ENCODE measurements at places on chromosomes 2 and 18.

DNA sequence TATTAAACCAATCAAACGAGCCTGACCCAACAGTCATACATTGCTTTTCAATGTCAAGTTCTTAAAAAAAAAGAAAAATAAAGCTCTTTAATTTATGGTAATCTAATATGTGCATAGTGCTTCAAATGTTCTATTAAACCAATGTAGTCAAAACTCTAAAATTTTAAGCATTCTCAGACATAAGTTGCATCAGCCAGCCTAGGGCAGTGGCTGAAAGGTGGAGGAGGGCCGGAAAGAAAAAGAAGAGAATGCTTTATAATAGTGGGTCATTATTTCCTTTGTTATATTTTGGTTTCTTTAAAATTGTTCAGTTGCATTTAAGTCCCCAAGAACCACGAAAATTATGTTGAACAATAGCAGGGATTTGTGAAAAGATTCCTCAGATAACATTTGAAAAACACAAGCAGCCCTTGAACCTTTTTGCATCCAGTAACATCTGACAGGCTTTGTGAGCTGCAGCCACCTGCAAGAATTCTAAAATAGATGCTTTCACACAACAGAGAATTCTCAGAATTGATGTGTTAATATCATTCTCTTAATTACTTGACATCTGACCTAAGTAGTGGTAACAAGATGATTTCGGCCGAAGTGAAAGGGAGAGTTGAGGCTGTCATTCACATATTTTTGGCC, 252.1 kb downstream of the CDCA7 start:
- no peak for DNase-seq

GRCh38 chr2:145284551-145284950, 764.6 kb upstream of the ZEB2 start:
- DNase-seq, result no peak

GRCh38 chr2:113324684-113325160, 46.0 kb upstream of the PAX8 start:
- no peak for DNase-seq

DNA sequence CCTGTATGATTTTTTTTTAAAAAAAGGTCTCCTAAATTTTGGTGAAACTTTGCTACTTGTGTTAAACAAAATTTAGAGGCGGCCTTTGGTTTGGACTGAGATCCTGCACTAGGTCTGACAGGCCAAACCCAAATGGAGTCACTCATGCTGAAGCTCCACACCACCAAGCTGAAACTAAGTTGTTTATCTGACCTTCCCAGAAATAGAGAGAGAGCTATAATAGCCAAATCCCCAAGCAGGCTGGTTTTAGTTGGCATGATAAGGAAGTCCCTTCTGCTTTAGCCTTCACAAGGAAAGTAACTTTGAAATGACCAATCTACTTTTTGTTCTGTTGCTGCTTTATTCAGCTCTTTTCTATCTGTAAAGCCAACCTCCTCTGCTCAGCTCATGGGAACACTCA, 17.1 kb upstream of the THUMPD2 start:
- DNase-seq, result no peak

GRCh38 chr2:240780023-240780700, 39.9 kb downstream of the KIF1A start:
- no peak for DNase-seq

DNA sequence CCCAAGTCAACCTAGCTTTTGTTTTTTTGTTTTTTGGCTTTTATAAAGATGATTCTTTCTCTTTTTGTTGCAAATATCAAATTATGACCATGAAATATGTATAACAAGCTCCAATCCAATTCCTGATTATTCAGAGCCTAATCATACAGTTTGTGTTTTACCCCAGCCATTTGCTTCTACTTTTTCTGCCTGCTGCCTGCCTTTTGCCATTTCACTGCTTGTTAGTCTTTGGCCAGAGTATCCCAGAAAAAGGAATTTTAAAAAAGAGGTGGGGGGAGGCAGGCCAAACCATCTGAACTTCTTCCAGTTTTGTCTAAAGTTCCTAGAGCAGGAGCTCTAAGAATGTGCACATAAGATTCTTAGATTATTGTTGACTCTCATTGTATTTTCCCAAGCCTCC, 211.9 kb upstream of the VRK2 start:
- DNase-seq, result no peak

DNA sequence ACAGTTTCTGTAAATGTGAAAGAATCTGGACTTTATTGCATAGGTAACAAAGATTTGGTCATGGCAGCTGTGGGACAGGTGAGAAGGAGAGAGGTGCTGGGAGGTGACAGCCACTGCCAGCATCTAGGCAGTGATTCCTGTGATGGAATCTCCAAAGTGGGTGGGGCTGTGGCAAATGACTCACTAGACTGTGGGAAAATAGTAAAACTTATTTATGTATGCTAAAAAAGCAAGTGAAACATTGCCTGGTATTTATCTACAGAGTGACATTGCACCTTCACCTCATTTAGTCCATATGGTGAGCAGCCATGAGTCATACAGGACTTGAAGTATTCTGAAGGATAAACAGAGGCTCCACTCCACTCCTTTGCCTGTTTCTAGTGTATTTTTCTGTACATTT, 145.3 kb upstream of the MEX3C start:
- DNase-seq, result no peak

- no peak for DNase-seq
These were observed 13.7 kb upstream of the FOSL2 start for GRCh38 chr2:28378679-28379584.

DNA sequence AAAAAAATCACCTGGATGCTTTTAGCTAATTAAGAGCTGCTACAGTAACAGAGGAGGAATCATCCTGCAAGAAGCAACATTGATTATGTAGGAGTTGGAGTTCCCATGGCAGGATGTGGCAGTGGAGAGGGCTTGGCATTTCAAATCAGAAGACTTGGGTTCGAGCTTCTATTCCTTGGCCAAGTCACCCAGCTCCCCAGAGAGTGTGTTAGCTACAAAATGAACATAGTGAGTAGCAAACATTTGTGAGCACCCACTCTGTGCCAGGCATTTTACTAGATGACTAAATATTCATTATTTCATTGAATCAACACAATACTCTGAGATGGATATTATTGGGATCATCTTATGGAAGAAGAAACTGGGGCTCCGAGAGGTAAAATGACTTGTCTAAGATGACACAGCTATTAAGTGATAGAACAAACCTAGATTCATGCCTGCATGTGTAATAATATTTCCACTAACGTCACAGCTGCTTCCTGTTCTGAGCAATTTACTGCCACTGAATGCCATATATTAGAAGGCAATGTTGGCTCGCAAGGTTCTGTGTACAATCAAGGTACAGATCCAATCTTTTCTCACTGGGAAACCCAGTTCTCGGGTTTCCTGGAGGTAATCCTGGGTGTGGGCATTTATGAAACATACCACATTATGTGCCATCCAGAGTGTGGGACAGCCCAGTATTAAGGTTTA, 18.0 kb downstream of the NTSR2 start:
- no peak for DNase-seq

GRCh38 chr2:3611589-3611988, 16.7 kb downstream of the COLEC11 start:
- DNase-seq, result no peak

DNA sequence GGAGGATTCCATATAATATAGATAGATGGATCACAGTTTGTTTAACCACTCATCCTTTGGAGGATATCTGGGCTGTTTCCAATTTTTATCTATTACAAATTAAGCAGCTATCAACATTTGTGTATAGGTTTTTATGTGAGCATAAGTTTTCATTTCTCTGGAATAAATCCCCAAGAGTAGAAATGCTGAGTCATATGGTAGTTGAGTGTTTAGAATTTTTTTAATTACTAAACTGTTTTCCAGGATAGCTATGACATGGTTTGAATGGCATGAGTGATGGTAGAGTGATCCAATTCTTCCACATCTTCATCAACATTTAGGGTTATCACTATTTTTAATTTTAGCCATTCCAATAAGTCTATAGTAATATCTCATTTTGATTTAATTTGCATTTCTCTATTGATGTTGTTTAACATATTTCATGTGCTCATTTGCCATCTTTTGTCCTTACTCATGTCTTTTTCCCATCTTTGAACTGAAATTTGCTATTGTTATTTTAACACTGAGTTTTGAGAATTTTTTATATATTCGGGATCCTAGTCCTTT, 31.4 kb downstream of the ABCB11 start:
- no peak for DNase-seq

GRCh38 chr18:76835380-76835779, 13.0 kb downstream of the ZNF236 start:
- DNase-seq, result no peak

DNA sequence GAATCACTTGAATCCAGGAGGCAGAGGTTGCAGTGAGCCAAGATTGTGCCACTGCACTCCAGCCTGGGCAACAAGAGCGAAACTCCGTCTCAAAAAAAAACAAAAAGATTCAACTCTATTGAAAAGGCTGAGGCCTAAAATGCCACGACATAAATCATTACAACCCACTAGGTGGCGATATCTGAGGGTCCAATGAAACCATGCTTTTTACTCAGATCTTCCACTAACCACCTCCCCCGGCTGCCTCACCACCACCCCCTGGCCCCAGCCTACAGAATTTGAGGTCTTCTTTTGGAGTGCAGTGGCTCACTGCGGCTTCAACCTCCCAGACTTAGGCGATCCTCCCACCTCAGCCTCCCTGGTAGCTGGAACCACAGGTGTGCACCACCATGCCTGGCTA, 57.5 kb downstream of the AP1S3 start:
- DNase-seq, result no peak

DNA sequence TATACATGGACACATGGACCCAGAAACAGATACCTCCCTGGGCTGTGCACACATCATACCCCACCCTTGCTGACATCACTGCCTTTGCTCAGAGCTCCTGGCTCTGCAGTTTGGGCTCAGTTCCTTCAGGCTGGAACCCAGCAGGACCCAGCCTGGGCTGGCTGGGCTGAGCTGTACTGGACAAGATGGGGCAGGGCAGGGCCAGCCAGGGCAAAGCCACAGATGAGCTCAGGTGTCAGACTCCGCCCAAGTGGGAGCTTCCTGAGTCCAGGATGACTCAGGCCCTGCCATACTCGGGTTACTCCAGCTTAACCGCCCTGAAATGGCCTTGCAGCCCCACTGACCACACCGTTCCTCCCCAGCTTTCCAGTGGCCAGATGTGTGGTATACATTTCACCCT, 284.9 kb downstream of the OSR1 start:
- no peak for DNase-seq

- no peak for DNase-seq
These were observed 4.3 kb downstream of the GPC1 start for GRCh38 chr2:240439698-240440151.

- DNase-seq, result no peak
These were observed 544 bp downstream of the DNAJC27 start for GRCh38 chr2:24971286-24971535.
